ENCODE measurements at places on chromosomes 16 and 17.

- no peak for DNase-seq
Measured at GRCh38 chr16:78903843-78904242, 696.7 kb downstream of the MAF start.

- no peak for DNase-seq
Measured at GRCh38 chr17:49447628-49448302, 33.1 kb upstream of the PHB1 start.

GRCh38 chr16:9885467-9885866, 296.8 kb downstream of the GRIN2A start:
- no peak for DNase-seq

GRCh38 chr16:77677129-77677528, 45.2 kb upstream of the NUDT7 start:
- no peak for DNase-seq

GRCh38 chr17:81173762-81174155, 7.7 kb upstream of the AATK start:
- DNase-seq = no peak

DNA sequence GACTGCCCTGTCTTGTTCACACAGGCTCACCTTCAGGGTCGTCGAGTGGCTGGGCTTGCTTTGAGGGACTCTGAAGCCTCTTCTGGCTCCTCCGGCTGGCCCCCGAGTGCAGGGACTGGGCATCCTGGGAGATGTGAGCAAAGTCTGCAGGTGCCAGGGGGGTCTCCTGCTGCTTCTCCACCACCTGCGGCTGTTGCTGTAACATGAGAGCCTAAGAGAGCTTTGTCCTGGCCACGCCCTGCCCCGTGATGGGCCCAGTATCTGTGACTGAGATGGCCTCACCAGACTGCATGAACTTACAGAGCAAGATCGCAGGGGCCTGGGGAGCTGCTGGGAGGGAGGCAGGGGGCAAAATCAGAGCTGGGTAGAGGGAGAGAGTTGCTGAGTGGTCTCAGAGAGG, 12.5 kb downstream of the ERN2 start:
- no peak for DNase-seq

DNA sequence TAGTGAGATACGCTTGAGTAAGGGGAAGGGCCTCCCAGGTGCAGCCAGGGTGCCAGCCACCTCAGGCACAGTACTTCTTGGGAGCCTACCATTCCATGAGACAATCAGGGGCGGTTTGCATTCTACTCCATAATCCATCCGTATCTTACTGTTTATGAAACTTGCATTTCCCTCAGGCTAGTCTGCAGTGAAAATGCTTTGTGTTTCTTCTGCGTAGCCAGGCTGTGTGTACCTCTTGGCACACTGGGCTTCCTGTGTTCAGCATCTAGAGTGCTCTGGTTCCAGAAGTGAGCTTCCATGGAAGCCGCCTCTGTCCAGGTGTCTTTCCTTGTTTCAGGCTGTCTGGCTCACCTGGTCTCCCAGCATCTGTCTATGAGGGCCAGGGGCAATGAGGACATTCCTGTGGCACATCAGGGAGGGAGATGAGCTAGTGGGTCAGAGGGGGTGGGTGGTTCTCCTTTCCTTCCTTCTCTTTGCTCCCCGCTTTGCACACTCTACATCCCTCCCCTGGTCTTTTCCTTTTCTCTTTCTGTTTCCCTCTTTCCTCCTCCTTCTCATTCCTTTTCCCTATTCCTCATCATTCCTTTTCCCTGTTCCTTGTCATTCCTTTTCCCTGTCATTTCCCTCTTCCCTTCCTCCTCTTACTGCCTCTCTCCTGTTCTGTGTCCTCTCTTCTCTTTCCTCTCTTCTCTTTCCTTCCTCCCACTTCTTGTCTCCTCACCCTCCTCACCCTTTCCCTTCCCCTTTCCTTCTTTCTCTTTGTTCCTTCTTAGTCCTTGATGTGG, 386.5 kb downstream of the CPPED1 start:
- no peak for DNase-seq

- DNase-seq = no peak
Measured at GRCh38 chr16:57612494-57612893, 15.9 kb upstream of the ADGRG1 start.

GRCh38 chr17:9285602-9286427, 264.5 kb downstream of the NTN1 start:
- DNase-seq = no peak

DNA sequence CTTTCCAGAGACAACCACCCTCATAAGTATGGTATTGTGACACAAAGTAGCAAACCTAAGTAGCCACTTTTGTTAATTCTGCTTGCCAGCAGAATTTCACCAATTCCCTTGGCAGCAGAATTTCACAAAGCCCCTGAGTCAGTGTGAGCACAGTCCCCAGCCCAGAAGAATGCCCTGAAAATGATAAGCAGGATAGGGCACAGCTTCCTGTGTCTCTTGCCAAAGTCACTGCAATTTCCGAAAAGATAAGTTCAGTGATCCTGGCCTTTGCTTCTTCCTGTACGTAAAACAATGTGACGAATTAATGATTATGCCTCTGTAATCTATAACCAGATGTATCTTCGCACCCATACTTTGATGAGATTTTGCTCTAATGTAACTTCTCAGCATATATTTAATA, 16.0 kb upstream of the WIPF2 start:
- no peak for DNase-seq

DNA sequence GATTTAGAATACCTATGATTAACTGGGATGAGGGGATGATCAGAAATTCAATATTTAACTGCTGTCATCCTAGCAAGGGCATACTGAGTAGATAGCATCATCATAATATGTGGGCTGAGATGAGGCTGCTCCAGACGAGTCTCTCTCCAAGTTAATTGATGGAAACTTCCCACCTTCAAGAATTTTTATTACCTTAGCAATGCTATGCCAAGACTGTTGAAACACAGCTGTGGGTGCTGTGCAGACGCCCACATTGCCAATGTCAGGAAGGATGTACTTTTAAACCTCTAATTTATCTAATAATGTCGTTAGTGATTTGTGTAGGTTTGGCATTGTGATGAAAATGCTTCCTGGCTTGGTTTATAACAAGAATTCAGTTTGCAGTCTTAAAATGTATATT, 170.4 kb downstream of the TRIM37 start:
- DNase-seq = no peak

DNA sequence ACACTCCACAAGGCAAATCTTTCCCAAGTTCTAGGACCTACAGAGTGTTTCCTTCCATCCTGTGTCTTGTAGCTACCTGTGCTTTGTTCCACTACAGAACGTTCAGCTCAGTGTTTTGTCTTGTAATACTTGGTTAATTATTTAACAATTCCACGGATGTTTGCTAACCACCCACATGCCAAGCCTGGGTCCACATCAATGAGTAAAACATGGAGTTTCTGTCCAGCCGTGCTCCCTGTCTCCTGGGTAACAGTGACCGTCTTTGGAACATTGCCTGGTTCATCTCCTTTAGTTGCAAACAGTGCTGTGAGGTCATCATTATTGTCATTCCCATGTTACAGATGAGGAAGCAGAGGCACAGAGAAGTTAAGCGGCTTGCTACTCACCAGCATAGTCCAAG, 41.3 kb downstream of the IRF8 start:
- DNase-seq = no peak

- peak; percentile 47 for DNase-seq
Measured at GRCh38 chr17:48626245-48627117, at the start of gene HOXB9. Gene HOXB9 (minus strand): TSS chr17:48626358. CDS start chr17:48626269, 89 bp downstream.

DNA sequence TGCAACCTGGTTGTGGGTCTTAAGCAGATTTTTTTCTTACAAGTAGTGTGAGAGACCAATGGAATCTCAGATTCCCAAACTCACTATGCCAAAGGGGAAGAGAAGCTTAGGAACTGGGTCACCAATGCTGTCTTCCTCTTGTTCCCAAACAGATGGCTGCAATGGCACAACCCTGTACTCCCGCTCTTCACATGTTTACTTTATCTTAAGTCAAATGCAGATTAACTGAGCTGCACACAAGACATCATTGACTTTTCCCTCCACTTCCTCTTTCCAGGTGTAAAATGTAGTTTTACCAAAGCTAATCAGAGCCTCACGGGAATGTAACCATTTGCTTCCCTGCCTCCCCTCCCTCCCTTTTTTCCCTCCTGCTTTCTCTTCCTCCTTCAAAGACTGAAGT, 14.4 kb upstream of the CD300E start:
- DNase-seq = no peak

DNA sequence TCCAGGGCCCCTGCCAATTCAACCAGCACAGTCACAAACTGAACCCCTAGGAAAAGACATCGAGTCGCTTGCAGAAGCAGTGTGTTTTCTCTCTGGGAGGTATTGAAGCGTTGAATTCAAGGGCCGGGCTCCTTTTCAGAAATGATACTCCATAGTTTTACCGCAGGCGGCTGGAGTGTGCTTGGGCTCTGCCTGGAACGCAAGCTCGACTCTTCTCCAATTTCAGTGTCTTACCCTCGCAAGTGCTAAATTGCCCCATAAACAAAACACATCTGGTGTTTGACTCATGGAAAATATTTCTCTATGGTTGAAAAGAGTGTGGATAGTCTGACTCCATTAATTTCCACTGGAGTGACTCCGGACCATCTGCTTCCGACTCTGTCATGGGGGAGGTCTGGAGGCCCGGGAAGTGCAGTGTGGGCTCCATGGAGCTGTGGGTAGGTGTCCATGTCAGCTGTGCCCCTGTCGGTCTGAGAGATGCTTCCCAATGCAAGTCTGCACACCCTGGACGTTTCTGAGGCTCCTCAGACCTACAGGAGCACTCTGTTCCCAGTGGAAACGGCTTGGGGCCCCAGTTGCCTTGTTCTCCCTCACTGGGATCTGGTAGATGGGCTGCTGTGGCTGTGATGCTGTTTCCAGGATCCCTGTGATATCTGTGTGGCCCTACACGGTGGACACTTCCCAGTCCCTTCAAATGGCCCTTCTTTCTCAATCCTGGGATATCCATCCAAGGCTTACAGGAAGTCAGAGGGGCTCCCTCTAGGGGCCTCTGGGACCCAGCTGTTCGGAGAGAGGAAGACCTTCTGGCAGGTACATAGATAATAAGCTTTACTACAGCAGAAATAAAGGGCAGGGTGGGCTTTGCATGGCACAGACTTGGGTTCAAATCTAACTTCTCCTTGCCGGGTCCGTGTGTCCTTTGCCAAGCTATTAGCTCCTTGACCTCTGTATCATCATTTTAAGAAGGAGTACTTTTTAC, 119.8 kb upstream of the CDH13 start:
- peak; percentile 8 for DNase-seq

GRCh38 chr17:44384281-44384822, 5.1 kb downstream of the ITGA2B start:
- no peak for DNase-seq
